ENCODE measurements at places on chromosomes 5 and 9.

- no peak for DNase-seq
Observed at GRCh38 chr5:127634007-127634406, 14.9 kb upstream of the CTXN3 start.

- DNase-seq = no peak
Observed at GRCh38 chr5:107359916-107360234, 310.9 kb downstream of the EFNA5 start.

- no peak for DNase-seq
Observed at GRCh38 chr9:111851553-111851952, 45.1 kb upstream of the UGCG start.

DNA sequence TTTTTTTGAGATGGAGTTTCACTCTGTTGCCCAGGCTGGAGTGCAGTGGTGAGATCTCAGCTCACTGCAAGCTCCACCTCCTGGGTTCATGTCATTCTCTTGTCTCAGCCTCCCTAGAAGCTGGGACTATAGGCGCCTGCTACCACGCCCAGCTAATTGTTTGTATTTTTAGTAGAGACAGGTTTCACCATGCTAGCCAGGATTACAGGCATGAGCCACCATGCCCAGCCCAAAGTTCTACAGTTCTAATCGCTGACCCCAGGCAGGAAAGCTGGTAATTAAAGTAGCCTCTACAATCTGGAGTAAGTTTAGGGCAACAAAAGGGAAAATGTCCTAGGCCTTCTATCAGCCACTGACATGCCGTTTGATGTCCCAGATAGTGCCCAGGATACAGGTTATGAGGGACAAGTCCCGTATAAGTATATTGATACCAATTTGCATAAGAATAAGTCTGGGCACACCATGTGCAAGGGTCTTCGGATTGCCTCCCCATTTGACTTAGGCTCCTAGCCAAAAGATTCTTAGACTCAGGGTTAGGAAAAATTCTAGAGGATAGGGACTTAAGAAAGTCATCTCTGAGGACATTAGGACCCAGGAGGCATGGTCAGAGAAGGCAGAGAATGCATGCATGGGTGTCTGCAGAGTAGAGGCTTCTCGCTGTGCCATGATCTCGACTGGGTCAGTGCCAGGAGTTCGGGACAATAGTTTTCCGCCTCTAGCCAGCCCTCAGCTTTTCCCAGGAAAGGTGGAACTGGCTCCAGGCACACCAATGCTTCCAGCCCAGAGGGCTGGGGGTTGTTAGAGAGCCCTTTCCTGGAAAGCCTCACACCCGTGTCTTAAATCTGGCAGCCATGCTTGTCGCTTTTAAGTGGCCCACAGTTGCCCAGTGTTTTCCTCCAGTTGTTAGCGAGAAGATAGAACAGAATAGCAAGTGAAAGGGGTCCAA is 1111.1 kb downstream of the TAF11L14 start:
- DNase-seq = no peak

- DNase-seq = peak; percentile 20
Observed at GRCh38 chr9:99822109-99822805, 572 bp downstream of the NR4A3 start.

All from hippocampal formation (tissue), 2 donors.